ENCODE measurements at places on chromosomes 7 and 10.
A peak's percentile ranks its signal among the peaks of the same experiment; 100 is the strongest.

GRCh38 chr10:81081887-81082620 lies 544.4 kb downstream of the SH2D4B start:
- DNase-seq, result no peak

DNA sequence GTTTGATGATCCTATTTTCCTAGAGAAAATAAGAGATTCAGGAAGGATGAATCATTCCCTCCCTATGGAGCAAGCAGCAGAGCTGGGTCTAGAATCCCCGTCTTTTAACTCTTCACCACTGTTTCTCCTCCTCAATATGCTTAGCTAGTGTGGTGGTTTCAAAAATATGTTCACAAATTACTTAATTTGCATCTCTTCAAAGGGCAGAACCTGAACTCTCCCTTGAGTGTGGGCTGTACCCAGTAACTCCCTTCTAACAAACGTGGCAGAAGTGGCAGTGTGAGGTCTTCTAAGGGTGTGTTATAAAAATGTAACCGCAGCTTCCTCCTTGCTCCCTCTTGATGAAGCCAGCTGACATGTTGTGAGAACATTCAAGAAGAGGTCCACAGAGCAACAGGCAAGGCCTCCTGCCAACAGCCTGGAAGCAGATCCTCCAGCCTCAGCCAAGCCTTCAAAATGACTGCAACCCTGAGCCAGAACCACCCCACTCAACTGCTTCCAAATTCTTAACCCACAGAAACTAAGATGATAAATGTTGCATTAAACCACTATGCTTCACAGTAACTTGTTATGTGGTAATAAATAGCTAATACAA lies 36.6 kb downstream of the SRPK2 start:
- peak; percentile 87 for DNase-seq

- no peak for DNase-seq
These were observed 67.3 kb downstream of the GLCCI1 start for GRCh38 chr7:8035647-8036518.

GRCh38 chr7:130959743-130960207 lies 225.8 kb upstream of the KLF14 start:
- DNase-seq, result no peak

GRCh38 chr10:18136073-18136791 lies 4.0 kb upstream of the CACNB2 start:
- DNase-seq, result no peak
